NCI-H524 treated with DMSO at 0.1 percent for 48 hours (cell line): ENCODE measurements at places on chromosomes 5 and 9.

GRCh38 chr9:130186051-130186450, 13.8 kb downstream of the NCS1 start:
- no peak for DNase-seq

DNA sequence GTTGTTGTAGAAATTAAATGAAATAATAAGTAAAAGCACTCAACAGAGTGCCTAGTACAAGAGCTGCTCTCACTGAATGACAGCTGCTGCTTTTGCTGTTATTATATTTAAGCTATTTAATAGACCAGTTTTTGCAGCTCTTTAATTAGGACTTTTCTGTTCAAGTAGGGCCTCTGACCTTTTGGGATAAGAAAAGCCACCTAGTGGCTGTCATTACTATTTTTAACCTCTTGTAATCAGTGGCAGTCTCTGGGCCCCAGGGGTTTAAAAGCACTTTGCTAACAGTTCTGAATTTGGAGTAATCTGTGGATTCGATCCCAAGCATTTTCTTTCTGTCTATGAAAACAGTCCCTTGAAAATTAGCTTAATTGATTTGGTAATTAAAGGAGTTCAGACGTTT, 121.1 kb downstream of the NUDT12 start:
- DNase-seq, result no peak

DNA sequence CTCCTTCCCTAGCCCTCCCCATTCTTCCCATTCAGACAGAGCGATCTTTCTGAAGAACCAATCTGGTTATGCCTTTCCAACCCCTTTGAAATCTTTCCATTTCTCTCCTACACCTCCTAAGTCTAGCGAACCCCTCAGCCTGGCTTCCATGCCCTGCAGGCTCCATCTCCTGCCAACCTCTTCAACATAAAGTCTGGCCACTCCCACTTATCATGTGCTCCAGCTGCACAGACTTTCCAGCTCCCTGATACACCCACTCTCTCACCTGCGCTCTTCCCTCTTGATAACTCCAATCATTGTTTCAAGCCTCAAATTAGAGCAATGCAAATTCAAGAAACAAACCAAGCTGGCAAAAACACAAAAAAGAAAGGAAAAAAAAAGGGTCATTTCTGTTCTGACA, 3.8 kb upstream of the ORM1 start:
- no peak for DNase-seq

DNA sequence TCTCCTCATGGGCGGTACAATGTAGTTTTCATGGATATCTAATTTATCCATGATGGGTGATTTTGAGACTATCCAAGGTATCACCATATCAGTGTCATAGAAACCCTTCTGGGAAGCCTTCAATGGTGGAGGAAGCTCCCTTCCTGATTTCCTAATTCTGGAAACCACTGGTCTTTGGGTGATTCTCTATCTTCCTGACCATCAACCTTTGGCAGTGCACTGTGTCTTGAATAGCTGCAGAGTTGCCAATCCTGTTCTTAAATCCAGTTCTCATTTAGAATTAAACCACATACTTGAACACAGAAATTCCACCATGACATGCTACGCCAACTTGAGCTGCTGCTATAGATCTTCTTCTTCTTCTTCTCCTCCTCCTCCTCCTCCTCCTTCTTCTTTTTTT, 161.7 kb upstream of the KLF9 start:
- DNase-seq, result no peak

DNA sequence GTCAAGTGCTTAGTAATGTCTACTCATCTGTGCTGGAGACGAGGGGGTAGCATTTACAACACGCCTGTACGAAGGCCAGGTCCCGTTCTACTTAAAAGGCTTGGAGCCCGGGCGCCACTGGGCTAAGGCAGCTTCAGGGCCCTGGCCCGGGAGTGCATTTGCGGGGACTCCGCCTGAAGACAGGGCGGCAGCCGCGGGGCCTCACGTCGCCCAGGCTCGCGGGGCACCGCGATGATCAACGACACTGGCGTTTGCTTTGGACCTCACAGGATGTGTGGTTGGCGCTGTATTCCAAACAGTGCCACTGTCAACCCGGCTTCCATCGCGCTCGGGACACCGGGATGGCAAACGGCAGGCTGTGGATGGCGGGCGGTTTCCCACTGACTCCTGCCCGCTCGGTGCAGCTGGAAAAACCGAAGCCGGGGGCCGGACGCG, 1.1 kb upstream of the TENT4A start:
- DNase-seq, result no peak

DNA sequence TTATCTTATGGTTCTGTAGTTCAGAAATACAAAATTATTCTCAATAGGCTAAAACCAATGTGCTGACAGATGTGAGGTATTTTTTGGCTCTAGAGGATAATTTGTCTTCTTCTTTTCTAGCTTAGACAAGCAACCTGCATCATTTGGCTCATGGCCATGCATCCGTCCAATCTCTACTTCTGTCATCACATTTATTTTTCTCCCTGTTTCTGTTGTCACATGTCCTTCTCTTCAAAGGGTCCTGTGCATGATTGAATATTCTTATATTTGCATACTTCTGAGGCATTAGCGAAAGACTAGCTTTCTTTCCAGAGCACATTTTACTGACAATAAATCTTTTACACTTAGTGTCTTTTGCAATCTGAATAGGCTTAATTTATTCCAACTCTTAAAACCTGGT, 564.7 kb downstream of the CDH10 start:
- DNase-seq, result no peak

DNA sequence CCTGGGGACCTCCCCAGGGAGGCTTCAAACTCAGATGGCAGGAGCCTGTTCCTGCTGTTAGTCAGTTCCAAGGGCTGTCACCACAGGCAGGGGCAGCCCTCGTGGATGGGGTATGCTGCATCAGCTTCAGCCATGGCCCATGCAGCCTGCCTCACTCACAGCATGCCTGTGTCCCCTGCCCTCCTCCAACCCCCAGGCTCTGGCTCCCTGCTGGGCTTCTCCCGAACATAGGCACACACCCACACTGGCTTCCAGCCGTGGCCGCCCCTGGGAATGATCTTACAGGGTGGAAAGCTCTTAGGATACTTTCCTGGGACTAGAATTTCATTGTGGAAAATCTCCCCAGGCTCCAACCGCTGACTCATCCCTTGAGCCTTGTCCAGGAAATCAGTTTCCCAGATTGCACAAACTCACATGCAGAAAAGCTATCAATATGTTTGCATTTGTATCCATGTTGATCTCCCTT, 163.8 kb downstream of the SEC61B start:
- DNase-seq, result no peak

DNA sequence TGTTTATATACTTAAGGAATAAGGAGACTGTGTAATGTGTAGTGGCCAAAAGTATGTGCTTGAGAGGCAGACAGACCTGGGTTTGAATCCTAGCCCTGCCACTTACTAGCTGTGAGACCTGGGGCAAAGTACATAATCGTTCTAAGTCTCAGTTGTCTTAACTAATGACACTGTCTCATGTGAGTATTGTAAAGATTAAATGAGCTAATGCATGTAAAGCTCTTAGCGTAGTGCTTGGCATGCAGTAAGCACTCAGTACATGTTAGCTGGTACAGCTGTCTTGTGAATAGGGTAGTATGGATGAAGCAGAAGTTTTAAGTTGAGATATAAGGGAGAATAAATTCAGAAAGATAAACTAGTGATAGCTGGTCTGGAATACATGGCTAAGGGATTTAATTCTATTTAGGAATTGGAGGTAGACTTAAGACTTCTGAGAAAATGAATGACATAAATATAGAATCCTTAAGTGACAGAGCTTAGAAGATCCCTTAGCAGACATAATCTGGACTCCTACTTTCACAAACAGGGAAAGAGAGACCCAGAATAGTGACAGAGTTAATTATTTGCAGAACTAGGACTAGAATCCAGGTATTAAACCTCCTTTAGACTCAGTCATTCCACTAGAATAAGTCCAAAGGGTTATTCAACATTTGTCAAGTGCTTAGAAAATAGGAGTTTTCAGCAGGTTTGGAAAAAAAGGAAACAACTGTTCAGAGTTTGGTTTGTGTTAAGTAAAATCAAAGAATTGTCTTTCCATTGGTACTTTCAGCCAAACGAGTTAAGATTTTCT, 13.1 kb downstream of the GPR21 start:
- no peak for DNase-seq

- peak; percentile 81 for DNase-seq
Observed at GRCh38 chr5:135225856-135226560, 173.0 kb downstream of the MACROH2A1 start.

DNA sequence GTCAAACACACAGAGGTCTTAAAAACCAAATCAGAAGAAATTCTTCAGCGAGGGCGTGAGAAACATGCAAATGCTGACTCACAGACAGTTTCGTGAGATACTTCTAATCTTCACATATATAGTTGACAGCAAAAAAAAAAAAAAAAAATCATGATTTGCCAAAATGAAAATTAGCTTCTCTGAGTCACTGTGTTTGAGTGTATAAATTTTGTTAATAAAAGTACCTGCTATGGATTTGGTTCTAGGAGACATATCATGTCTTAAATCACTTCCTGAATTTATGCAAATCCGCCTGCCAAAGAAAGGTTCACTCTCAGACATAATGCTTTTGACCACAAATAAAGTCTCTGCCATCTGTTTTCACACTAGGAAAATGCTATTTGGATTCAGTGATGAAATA, 114.3 kb downstream of the SLC1A3 start:
- DNase-seq, result peak; percentile 55

GRCh38 chr9:131608493-131609037, 63.2 kb downstream of the PRRT1B start:
- no peak for DNase-seq

DNA sequence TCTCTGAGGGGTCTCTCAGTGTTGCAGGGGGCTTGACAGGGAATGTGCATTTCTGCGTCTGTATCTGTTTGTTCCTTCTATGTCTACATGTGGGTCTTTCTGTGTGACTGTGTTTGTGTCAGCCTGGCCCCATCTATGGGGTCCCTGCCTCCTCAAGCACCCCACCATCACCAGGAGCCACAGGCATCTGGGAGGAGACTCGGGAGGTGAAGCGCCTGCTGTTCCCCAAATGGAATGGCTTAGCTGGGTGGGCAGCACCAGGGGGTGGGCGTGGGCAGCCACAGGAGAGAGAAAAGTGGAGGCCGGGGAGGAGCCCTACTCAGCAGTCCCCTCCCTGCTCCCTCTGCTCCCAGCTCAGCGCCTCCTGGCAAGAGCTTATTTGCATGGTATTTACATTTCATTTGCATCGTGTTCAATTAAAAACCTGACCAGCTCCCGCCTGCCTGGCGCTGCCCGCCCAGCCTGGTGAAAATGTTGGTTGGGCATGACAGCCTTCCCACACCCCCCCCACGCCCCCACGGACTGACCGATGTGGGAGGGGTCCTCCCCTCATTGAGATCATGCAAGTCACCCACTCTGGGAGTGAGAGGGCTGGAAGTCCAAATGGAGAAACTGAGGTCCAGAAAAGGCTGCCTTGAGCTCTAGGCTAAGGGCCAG, 50.5 kb downstream of the CXXC5 start:
- no peak for DNase-seq

DNA sequence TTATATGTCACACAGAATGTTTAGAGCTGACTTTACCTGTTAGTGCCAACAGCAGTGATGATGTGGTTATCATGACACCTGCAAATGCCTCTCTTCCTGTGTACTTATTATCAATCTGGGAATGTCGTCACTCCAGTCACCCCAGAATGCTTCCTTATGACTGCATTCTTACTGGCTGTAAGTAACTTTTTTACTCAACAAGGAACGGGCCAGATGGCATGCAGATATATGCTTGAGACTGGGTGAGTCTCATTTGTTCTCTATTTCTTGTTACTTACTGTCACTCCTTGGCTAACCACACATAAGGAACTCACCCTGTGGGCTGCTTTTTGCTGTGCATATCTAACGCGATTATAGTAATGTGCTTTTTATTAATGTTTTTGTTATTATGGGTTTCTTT, 385.5 kb upstream of the MEF2C start:
- DNase-seq, result no peak

GRCh38 chr5:139283252-139284166, 10.0 kb upstream of the MATR3 start:
- DNase-seq, result no peak
